OCI-M1 (cell line): ENCODE measurements at places on chromosomes 2 and 18.
A peak's percentile ranks its signal among the peaks of the same experiment; 100 is the strongest.

DNA sequence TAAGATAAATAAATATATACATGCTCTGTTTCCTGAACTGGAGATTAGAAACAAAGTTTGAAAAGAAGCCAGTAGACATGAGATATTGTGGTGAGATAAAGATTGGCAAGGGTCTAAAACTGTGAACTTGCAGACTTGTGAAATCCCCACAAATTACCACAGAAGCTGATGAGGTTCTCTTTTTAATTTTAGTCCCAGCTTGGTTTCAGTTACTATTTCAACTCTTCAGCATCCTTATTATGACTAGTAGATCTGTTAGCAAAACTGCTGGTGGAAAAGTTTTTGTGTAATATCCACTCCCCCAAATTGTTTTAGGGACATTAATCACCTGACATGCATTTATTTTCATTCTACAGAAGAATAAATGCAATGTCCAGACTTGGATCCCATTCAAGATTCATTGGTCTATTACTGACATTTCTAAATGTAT, 20.8 kb downstream of the RASGRP3 start:
- peak; percentile 43 for DNase-seq

GRCh38 chr2:172333235-172333977, 94.0 kb upstream of the ITGA6 start:
- DNase-seq = no peak

DNA sequence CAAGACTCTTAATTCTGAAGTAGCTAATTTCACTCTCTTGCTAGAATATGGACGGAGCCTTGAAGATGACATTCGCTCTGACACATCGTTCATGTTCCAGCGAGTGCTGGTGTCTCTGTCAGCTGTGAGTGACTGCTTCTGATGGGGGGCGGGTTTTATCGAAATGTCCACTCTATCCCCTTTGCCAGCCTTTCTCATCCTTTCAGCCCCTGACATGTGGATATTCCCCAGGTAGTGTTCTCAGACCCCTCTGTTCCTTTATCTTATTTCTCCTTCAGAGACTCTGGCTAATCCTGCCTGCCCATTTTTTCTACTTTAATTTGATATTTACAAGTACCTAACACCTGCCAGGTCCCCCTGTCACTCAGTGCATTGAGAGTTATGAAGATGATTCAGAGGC, 18.9 kb upstream of the GMCL1 start:
- no peak for DNase-seq

DNA sequence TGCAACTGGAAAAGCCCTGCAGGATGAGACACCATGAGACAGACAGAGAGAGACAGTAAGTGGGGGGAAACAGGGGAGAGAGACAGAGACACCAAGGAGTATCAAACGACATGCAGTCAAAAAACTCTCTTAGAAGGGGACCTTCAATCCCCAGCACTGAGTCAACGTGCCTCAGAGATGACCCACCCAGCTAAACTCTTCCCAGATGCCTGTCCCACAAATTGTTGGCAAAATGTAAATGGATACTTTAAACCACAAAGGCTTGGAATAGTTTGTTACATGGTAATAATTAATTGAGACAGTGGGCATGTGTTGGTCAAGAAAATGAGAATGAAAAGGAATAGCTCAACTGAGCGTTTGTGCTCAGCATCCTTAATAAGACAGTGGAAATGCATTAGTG, 98.3 kb downstream of the GRB14 start:
- DNase-seq = no peak

DNA sequence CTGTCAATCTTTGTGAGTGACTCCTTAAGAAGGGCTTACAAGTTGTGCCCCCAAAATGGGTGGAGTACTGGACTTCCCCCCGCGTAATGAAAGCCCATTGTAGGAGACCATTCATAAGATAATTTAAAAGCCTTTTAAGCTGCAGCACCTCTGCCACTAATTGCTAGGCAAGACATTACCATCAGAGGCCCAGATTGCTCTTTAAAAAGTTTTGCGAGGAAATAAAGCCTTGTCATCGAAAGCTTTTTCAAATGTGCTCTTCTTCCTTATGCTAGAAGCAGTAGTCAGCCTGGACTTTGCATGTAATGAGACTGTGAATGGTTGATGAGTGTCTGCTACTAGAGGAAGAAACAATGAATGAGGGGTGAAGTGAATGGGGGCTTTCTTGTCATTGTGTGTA, 345.3 kb upstream of the CDH2 start:
- no peak for DNase-seq

DNA sequence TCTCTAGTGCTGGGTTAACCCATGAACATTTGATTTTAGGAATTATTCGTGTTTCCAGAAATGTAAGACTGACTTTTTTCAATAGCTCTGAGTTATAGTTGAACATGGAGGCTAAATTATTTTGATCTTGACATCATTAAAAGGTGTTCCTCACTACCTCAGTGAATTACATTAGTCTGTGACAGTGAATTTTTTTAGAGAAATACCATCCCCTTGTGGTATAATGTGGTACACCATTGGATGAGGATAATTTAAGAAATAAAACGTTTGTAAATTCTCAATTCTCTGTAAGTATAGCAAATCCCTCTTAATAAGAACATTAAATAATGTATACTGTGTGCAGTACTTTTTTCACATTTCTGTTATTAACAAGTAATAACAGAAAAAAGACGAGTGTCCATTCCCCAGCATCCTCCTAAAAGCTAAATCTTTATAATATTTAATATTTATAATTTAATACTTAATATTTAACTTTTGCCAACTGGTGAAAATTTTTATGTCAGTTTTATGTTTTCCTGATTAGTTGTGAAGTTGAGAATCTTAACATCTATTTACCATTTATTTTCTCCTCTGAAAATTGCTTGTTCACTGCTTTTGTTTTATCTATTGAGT, 70.3 kb upstream of the CWC22 start:
- DNase-seq = peak; percentile 63

DNA sequence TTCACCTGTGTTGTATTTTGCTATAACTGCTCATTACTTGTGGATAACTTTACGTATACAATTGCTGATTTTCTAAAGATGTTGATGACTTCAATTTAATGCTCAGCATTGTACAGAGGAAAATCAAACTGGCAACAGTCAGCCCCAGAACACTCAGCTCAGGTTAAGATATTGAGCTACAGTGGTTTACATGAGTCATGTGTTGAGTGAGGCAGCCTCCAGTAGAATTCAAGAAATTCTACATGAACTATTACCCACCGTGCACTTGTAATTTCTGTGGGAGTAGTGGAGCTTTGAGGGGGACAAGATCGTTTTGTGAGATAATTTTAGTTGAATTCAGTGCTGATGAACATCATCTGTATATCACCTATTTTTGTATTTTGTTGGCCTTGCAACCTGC, 292.3 kb downstream of the ALPK2 start:
- DNase-seq = no peak

DNA sequence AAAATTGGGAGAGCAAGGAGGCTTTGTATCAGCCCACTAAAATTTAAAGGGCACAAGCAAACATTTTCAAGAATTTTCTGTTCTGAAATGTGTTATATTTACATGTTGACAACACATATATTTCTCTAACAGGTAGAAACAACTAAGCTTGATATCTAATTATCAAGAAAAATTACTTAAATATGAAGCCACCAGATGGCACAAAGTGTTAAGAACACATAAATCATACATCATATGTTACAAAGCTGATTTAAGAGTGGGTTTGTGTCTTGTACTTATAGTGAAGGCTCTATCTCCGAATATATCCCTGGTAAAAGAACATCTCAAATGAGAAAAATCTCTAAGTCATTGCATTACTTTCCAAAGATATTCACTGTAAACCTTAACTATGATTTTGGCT, 19.6 kb upstream of the CREB1 start:
- no peak for DNase-seq

- no peak for DNase-seq
Observed at GRCh38 chr2:974054-974453, 23.4 kb downstream of the SNTG2 start.

DNA sequence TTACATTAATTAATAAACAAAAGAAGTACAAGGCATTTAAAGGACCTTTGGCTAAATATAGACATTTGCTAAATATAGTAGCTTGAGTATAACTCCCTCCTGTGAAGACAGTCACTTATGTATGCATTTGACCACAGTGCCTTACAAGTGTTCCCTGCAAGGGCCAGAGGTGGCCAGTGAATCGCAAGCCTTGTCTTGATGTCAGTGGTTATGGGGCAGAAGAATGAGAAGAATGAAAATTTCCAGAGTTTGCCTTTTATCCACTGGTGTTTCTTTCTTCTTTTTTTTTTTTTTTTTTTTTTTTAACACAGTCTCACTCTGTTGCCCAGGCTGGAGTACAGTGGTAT, 1.8 kb downstream of the LRRFIP1 start:
- DNase-seq = no peak

DNA sequence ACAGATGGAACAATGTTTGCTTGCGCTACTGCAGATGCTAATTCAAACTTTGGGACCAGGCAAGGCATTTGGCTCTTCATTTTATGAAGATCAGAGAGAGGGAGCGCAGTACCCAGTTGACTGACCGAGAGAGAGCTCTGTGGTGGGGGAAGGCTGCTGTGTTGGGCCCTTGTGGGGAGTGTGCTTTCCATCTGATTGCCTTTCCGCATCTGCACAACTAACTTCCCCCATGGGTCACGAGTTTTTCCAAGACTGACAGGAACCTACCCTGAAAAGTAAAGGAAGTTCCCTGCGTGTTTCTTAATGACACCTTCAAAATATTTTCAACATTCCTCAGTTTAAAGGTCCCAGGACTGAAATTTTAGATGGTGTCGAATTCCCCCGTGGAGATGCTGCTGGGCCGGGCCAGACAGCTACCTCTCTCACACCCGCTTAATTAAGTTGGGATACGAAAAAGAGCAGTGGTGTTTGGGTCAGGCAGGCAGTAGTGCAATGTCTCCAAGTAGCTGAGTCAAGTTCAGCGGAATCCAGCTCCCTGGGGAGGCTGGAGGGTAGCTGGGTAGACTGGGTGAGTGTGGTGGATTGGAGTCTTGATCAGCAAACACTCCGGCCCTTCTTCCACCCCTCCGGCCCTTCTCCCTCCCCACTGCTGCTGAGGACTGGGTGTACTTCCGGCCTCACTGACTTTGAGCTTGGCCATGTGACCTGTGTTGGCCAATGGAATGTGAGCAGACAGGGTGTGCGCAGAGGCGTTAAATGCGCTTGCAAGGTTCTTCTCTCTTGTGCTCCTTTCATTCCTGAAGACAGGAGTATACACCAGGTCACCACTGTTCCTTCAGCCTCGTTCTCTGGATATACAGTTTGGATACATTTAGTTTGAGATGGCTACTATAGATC, 2.3 kb upstream of the ARHGAP25 start:
- no peak for DNase-seq

DNA sequence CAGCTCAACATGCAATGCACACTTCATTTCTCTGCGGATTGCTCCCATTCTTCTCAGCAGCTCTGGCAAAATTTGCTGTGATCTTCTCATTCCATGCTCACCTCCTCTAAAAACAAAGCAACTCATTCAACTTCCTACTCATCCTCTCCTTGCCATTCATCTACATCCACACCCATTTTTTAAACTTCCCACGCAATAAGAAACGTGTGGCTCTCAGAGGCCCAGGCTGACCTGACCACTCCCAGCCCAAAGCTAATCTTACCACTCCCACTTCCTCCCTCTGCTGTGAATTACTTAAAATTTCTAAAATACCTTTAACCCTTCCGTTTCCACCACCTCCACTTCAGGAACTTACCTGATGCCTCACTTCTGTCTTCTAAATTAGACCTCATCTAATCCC, 15.2 kb downstream of the ABCB11 start:
- DNase-seq = peak; percentile 55

- DNase-seq = peak; percentile 92
Observed at GRCh38 chr2:217147818-217148217, 288.0 kb upstream of the TNP1 start.

GRCh38 chr2:45643543-45644542, 7.6 kb upstream of the PRKCE start:
- DNase-seq = peak; percentile 82

DNA sequence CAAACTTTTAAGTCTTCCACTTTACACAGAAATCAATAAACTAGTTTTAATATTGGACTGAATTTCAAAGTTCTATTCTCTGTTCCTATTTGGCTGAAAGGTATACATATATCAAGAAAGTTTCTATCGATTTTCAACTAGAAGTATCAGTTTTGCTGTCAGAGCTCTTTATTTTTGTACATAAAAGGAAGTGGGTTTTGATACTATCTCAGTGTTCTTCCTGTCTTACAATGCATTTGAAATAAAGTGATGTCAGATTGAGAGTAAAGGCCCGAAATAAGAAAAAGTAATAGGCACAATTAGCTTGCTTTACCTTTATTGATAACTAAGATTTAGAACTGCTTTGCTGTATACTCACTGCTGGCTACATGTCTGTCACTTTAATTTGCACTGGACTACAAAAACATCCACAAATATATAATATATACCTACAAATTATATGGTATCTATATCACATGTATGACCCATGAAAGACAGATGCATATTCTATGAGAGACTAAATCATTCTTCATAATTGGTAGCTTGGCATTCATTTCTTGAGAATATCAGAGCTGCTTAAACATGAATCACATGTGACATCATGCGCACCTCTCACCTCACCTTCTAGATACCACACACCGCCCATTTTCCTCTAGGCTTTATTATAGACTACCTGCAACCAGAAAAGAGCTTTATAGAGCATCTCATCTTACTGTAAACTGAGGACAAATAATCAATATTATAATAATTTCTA, 83.6 kb downstream of the ASXL2 start:
- peak; percentile 67 for DNase-seq
